ENCODE measurements at places on chromosomes 7 and 10.

GRCh38 chr10:105974803-105975456 lies 1189.6 kb downstream of the SORCS1 start:
- DNase-seq, result no peak

- no peak for DNase-seq
These were observed 90.1 kb upstream of the ARMC3 start for GRCh38 chr10:22837771-22838170.

DNA sequence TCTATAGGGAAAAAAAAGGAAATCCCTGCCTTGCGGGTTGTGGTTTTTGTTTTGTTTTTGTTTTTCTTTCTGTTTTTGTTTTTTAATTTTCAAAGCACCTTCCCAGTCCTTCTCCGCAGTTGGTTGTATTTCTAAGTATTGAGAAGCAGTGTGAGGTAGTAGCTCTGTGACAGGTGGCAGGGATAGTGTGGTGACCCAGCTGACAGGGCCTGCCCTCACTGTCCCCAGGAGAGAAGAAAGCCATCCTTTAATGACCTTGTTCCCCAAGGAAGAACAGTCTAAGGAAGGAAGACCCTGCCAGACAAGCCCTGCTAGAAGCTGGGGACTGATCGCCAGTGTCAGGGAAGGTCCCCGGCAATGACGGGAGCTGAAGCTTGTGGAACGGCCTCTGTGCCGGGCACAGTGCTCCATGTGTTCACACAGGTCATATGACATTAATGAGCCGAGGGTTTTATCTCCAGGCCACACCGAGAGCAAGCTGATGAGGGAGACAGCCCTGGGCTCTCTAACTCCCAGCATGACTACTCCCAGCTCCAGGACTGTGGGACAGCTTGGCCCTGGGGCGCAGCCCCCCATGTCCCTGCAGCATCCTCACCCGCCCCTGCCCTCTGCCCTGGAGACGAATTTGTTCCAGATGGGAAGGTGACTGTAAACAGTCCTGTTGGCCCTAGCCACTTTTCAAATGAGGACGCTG lies 69.0 kb upstream of the LRRC18 start:
- no peak for DNase-seq

GRCh38 chr10:104664205-104664604 lies 23.1 kb downstream of the SORCS3 start:
- no peak for DNase-seq

GRCh38 chr10:101214446-101215396 lies 14.5 kb downstream of the LBX1 start:
- peak; percentile 78 for DNase-seq

GRCh38 chr10:84546609-84547008 lies 218.2 kb downstream of the CCSER2 start:
- no peak for DNase-seq

GRCh38 chr10:114885443-114885842 lies 52.6 kb upstream of the TRUB1 start:
- DNase-seq, result no peak

- no peak for DNase-seq
These were observed 207.3 kb upstream of the BMPER start for GRCh38 chr7:33698041-33698440.

GRCh38 chr7:100369105-100369504 lies 4.2 kb upstream of the PILRA start:
- no peak for DNase-seq

DNA sequence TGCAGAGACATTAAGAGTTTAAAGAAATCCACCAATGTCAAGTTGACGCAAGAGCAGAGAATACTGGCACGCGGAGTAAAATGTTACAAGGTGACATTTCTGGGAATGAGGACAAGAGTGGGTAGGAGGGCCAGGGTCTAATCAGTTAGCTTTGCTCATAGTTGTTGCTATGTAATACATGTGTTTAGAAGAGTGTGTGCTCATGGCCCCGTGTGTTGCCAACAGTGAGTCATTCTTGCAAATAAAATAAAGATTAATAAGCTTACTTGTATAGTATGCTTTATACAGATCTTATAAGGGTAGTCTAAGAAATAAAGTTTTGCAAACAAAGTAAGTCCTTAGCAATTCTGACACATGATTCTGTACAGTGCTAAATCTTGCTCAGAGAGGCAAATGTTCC lies 64.5 kb downstream of the DNMBP start:
- DNase-seq, result peak; percentile 67

- DNase-seq, result no peak
These were observed 8.2 kb upstream of the ZC3HAV1 start for GRCh38 chr7:139117599-139118233.

- DNase-seq, result no peak
These were observed 89.3 kb upstream of the AGK start for GRCh38 chr7:141461924-141462323.

DNA sequence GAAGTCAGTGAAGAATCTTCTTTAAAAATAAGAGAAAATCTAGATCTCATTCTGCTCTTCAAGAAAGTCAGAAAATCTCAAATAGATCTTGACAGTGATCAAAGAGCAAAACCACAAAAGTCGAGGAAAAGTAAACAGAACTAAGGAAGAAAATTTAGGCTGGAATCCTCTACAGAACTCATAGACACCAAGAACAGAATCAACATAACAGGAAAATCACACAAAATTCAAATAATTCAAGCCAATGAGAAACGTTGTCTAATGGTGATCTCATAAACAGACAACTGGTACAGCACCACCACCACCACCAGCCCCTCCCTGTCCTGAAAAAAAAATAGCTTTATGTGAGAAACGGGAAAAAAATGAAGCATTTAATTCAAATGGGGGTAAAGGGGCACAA lies 6.9 kb downstream of the ITGB1 start:
- no peak for DNase-seq

DNA sequence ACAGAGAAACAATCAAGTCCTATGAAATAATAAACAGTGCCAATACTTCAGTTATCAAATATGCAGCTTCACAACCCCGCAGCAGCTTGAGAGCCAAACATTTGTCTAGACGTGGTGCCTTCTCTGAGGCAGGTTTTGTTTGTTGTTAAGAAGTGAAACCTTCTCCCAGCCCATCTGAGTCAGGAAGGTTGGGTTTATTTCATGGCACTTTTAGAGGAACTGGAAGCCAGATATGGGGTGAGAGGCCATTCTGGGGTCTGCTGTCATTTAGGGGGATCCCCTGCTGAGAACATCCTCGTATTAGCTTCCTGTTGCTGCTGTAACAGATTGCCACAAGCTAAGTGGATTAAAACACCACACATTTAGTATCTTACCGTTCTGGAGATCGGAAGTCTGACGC lies 113.6 kb downstream of the GRK5 start:
- DNase-seq, result peak; percentile 27

- DNase-seq, result no peak
These were observed 288.0 kb downstream of the PTPRN2 start for GRCh38 chr7:158299607-158300006.

DNA sequence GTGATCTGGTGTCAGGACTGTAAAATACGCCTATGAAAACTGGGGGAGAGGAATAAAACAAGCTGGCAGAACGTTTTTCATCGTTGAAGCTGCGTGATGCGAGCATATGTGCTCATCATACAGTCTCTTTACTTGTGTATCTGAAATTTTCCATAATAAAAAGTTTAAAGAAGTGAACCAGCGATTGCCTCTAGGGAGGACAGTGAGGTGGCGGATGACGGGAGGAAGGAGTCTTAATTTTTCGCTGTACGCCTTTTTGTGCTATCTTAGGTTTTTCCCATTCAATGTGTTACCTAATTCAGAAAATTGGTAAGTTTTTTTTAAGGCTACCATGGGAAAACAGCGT lies 891 bp upstream of the WAPL start:
- DNase-seq, result no peak

DNA sequence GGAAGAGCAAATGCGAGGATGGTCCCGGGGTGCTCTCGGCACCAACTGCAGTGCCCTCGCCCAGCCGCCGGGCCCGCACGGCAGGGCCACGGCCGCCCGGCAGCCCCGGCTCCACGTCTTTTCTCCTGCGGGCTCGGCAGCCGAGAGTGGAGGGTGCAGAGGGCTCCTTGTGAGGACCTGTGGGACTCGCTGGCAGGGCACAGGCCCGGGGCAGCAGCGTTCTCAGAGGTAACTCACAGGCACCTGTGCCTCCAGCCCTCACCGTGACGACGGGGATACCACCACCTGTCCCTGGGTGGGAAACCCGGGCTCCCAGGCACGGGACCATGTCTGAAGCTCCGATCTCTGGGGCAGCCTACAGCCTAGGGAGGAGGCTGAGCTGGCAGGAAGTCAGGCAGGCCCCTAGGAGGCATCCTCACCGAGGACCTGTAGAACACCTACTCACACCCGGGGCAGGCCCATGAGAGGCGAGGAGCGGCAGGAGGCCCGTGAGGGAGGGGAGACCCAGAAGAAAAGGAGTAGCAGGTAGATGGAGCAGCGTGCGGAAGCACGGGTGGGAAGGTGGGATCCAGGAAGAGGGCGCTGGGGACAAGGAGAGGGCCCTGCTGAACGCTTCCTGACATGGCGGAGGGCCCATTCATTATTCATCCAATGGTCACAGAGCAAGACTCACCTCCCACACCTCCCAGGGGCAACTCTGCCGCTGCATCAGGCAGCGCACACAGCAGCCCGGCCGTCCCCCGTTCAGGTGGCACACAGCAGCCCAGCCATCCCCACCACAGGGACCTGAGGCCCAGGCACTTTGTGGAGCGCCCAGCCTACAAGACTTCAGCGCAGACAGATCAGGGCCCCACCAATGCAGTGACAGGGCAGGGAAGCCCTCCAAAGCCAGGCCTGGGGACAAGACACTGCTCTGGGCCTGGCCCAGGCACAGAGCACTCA lies 244.9 kb downstream of the MAD1L1 start:
- no peak for DNase-seq

- DNase-seq, result no peak
These were observed 424.2 kb upstream of the LRGUK start for GRCh38 chr7:133702960-133703359.

DNA sequence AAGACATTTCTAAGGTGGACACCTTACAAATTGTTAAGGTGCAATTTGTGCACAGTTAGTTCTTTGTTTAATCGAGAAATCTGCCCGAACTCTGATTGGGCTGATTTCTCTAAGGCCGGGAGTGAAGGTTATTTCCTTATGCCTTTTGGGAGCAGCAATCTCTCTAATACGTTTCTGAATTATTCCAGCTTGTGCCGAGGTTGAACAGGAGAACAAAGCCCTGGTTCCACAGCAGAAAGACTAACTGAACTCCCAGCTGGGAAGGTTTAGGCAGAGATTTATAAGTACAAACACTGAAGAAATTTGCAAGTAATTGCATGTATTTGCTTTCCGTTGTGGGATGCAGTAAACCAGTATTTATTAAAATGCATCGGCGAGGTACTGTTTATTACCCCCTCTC lies 116.8 kb downstream of the GLI3 start:
- DNase-seq, result no peak

DNA sequence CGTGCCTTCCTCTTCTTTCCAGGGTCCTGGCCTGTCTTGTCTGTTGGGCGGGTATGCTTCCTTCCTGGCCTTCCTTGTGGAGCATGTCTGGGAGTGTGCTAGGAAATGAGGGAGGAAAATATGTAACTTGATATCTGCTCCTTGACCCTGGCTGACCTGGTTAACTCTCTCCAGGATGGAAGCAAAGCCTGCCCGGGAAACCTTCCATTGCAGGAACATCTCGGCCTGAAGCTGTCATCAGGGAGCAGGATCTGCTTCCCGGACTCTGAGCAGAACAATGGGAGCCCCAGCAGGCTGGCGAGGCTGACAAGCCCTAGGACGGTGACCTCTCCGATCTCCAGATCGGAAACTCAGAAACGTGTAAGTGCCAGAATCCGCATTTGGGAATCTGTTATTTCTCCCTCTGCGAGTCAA lies 340.3 kb downstream of the FRMD4A start:
- no peak for DNase-seq

DNA sequence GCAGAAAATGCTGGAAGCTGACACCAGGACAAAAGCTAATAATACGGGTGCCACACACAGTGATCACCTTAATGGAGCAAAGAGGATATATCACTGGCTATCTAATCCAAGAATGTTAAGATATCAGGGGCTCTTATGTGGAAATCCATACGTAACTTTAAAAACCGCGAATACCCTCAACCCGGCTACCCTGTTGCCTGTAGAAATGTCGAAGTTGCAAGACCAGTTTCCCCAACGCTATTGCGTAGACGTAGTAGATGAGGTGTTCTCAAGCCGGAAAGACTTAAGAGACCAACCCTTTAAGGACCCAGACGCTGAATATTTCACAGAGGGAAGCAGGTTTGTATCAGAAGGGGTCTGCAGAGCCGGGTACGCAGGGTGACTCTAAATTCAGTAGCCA lies 7.9 kb upstream of the CYREN start:
- no peak for DNase-seq

DNA sequence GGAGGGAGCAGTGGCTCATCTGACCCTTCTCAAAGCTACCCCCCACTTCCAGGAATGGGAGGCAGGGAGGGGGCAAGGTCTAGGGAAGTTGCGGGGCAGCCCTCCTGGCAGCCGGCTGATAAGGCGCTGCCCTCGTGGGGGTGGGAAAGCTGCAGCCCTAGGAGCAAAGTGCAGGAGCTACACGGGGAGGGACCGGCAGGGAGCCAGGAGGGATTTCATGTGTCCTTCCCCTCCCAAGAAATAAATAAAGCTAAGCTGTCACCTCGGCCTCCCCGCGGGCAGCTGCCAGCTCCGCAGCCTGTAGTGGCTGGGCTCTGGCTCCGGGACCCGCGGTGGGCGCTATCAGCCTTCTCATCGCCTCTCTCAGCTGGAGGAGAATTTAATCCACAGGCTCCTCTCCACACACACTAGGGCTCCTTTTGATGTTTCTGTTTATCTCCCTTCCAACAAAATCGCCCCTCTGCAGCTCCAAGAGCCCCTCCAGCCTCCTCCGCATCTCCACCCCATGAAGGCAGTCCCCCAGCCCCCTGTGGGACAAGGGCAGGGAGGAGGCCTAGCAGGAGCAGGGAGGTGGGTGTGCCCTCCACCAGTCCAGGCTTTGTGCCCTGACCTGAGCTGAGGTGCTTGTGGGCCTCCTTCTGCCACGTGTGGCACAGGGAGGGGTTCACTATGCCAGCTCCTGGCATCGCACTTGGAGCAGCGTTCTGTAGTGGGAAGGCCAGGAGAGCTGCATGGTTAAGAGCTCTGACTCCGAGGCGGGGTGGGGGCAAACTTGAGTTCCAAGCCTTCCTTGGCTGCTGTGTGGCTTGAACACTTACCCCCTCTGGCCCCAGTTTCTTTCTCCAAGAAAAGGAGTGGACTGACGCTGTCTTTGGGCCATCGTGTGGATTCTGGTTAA lies 80.5 kb downstream of the C10orf105 start:
- DNase-seq, result no peak

DNA sequence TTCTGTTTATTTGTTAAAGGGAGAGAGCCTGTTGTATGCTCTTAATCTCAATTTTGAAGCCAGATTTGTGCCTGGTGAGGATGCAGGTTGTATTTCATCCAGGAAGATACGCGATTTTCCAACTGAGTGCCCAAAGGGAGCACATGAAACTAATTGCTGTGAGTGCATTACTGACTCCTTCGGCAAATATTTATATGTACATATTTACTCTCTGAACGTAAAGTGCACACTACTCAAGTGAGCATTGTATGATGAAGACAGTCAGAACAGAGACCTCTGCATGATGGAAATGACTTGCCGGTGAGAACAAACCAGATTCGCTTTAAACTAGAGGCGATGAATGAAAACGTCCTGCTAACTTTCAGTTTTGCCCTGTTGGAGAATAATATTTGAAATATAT lies 130.1 kb downstream of the MALRD1 start:
- no peak for DNase-seq

GRCh38 chr10:69685802-69686585 lies 55.9 kb downstream of the FAM241B start:
- DNase-seq, result peak; percentile 29

- DNase-seq, result no peak
These were observed 243.3 kb upstream of the RNF32 start for GRCh38 chr7:156397249-156397648.

- no peak for DNase-seq
These were observed 18.9 kb downstream of the JMJD1C start for GRCh38 chr10:63446716-63447440.

- DNase-seq, result peak; percentile 67
These were observed 766 bp upstream of the ZMYND11 start for GRCh38 chr10:134247-135131.
